ENCODE measurements at places on chromosomes 2 and 18.

DNA sequence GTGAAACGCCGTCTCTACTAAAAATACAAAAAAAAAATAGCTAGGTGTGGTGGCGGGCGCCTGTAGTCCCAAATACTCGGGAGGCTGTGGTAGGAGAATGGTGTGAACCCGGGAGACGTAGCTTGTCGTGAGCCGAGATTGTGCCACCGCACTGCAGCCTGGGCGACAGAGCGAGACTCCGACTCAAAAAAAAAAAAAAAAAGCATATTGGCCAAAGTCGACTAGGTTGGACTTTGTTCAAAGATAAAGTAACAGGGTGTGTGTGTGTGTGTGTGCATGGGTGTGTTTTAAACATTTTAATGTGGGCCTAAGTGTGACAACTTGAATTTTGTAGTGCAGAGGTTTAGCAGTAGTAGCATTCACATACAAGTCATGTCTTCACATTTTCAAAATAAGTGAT lies 11.7 kb downstream of the GEMIN6 start:
- DNase-seq: no peak

- no peak for DNase-seq
These were observed 9.3 kb upstream of the MGAT5 start for GRCh38 chr2:134244587-134244986.

GRCh38 chr18:396251-396555 lies 104.3 kb downstream of the COLEC12 start:
- DNase-seq: no peak

DNA sequence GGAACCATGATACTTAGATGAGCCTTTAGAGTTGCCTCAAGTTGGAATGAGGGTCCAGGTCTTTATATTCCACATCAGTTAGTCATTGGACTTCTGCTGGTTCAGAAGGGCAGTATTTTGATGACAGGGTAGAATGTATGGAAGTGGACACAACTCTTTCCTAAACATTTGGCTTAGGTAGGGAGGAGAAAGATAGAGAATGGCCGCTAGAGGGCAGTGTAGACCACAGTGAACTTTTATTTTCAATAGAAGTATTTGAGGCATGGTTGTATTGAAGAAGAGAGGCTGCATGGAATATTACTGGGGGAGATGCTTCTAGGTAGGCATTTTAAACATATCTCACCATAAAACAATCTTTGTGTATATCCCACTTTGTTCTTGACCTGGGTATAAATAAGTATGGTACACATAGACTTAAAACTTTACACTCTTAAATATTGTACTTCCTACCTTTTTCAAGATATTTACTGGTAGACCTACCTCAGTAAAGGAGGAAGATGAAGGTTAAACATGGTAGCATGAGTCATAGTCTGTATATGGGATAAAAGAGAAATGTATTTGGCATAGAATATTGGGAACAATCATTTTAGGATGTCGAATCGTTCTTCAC lies 497.6 kb upstream of the FAM98A start:
- DNase-seq: peak; percentile 31

DNA sequence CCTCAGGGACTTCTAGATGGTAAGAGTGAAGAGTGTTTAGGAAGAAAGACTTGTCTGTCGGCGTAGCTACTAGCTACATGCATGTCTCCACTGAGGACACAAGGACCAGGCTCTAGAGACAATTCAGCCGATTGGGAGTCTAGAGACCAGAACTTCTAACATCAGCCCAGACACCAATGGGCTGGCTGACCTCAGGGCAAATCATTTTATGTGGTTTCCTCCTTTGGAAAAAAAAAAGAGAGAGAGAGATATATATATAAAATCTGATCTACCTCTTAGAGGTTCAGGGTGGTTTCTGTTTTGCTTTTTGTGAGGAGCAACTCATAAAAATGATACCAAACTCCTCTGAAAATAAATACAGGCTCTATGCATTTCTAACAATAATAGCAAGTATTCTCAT lies 212.8 kb downstream of the BCL2 start:
- no peak for DNase-seq

DNA sequence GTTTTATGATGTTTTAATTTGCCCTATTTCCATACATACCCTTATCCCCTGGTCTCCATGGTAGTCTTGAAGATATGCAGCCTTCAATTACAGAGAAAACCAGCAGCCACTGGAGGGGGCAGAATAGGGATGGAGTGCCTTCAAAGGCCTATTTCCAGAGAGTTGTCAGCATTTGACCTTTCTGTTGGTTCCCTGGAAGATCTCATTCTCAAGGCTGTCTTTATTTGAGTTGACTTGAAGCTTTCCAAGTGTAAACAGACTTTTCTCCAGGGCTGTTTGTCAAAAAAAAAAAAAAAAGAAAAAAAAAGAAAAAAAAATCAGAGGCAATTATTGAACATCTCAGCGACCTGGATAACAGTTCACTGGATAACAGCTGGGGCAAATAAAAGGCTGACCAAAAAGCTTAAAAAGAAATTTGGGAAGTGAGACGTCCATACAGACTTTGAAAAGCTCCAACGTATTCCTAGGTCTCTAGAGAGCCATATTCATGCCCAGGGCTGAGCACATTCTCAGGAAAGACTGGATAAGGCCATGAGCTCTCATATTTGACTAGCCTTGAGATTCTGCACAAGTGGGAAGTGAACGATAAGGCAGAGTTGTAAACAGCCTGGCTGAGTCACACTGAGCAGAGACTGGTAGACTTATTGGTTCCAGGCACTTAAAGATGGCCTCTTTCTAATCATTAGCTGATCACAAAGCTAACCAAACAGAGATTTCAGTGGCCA lies 126.6 kb downstream of the VAPA start:
- DNase-seq: no peak

GRCh38 chr18:50559752-50560680 lies at the start of gene MAPK4:
Gene MAPK4, plus strand, starts transcription at chr18:50560087. Its CDS starts 103,872 bp downstream, at chr18:50663959.
- DNase-seq: no peak
